ENCODE measurements at places on chromosomes 7 and 10.

- no peak for DNase-seq
Observed at GRCh38 chr10:87053111-87053510, 33.0 kb downstream of the FAM25A start.

DNA sequence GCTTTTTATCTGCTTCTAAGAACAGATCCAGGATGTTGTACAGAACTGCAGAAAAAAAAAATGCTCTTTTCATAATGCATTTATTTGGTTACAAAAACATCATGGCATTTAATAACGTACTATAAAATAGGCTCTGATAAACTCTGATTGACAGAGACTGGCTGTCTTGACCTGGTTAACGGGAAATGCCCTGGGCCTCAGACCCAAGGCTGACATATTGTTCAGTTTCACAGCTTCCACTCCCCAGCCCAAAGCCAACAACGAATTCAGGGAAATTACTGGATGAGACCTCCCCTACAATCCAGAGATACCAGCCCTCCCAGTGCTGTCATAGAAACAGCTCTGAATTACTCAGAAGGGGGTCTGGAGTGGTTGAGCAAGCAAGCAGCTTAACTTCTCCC is 260.1 kb downstream of the CREB5 start:
- no peak for DNase-seq

DNA sequence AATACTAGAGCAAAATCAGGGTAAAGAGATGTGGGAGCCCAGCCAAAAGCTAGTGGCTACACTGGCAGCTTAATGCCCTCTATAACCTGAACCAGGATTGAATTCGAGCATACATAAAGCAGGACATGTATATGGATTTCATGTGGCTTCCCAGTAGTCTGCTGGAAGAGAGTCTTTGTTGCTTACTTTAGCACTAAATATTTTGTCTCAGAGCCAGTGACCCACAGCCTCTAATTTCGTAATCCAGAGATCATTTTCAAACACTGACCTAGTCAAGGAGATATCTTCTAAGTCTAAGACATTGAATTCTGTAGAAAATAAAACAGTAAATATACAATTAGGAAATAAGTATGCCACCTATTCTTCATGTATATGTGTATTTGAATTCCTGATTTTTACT is 64.2 kb upstream of the GNAI1 start:
- no peak for DNase-seq

GRCh38 chr7:40356871-40357709 is 222.3 kb downstream of the SUGCT start:
- no peak for DNase-seq

DNA sequence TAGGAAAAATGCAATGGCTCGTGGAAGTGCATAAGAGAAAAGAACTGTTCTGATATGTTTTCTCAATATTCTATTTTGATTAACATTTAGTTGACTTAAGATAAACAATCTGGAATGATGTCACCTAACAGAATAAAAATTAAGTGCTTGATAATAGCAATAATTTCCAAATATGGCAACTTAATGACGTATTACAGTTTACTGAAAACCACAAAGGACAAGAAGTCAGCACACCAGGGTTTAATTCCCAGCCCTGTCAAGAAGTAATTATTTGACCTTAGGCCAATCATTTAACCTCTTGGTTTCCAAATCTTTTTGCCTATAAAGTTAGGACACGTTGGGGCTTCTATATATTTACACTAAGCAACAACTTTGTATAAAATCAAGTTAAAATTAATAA is 95.7 kb downstream of the CABCOCO1 start:
- DNase-seq, result no peak

DNA sequence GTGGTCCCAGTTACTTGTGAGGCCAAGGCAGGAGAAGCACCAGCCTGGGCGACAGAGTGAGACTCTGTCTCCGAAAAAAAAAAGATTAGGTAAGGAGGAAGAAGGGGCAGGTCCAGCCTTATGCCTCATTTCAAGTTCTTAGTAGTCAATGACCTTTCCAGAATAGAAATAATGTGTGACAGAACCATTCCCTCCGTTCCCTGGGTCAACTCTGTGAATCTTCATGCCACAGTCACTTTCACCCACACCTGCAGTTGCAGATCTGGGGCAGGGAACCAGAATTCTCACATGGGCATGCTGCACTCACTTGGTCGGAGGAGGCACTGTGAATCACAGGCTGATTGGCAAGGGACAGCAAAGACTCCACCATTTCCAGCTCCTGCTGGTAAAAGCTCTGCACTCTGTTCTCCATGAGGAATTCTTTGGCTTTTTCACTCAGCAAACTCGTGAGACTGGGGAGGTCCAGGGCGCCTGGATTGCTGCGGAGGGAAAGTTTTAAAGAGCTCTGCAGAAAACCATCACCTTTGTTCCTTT is 20.7 kb downstream of the STN1 start:
- DNase-seq, result no peak

DNA sequence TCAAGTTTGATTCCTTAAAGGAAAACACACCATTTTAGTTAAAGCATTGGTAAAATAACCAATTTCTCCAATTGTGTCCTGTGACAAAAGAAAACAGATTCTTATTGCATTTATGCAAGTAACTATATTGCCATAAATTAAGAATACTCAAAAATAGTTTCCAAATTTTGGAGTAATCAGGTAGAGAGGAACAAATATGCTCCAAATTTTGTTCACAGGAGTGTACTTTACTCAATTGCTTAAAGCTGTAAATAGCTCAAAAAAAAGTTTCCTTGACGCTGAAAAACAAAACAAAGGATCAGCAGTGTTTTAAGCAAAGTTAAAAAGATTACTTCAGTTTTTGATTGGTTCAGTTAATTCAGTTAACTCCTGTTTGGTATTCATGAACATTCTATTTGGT is 52.2 kb upstream of the INHBA start:
- no peak for DNase-seq

DNA sequence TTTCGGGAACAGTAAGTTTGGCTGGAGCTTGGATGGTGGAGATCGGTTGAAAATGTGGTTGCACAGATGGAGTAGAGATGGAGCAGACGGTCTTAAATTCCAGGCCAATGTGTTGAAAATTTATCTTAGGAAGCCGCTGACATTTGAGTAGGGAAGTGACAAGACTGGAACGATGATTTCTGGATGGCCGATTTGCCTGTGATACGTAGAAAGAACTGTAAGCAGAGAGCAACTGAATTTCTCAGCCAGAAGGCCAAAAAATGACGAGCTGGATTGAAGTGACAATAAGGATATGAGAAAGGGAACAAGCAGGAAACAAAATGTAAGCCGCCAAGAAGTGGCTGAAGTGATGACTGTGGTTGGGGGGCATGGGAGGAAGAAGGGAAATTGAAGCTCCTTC is 687 bp upstream of the ARMC3 start:
- DNase-seq, result no peak

- DNase-seq, result no peak
Observed at GRCh38 chr7:94431619-94432280, 37.1 kb downstream of the COL1A2 start.

- no peak for DNase-seq
Observed at GRCh38 chr10:91104193-91105041, 116.0 kb upstream of the PCGF5 start.

GRCh38 chr10:117570880-117571279 is 28.3 kb downstream of the EMX2 start:
- DNase-seq, result no peak

Measured in activated CD8-positive, alpha-beta memory T cell treated with anti-CD3 and anti-CD28 coated beads, Interleukin-2, amount 50 U/mL, for 4 hours (primary cell).